Stimulated activated CD4-positive, alpha-beta T cell treated with anti-CD3 and anti-CD28 coated beads, Interleukin-15, amount 100 ng/mL, for 1 hour (primary cell): ENCODE measurements at places on chromosomes 3 and 15.

- no peak for DNase-seq
These were observed 274.5 kb downstream of the NEK10 start for GRCh38 chr3:27094721-27095120.

DNA sequence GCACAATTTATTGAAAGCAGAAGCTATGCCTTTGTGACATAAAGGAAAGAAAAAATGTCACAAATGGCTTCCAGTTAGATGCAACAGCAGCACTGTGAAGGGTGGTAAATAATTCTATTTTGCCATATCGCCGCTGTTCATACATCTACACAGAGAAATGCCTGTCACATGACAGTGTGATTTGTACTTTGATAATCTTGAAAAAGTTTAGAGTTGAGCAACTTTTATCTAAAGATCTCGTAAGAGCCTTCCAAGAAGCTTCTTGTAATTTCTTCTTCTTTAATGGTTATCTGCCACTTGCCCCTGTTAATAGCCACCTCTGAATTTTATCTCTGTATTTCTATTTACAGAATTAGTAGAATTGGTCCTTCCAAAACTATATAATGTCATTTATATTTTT lies 192.3 kb downstream of the ATP8B4 start:
- DNase-seq: no peak

DNA sequence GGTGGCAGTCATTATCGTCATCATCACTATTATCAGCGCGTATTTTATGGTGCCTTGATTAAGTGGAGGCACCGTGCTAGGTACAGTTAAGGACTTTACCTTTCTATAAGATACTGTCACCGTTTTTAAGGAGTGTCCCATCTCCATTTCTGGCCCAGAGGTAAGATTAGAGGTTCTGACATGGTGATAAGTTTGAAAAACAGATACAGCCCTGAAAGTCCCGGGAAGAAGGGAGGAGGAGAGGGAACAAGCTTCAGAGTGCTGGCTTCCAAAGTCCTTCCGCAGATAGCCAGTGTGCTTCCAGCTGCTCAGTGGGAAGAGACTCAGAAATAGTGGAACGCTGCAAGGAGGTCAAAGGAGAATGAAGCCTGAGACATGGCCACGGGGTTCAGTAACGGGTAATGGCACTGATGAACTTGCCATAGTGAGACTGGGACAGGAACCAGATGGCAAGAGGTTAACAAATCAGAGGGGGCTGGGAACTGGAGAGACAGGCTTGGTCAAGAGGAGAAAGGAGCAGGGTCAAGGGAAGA lies 9.1 kb upstream of the TM4SF4 start:
- no peak for DNase-seq

GRCh38 chr3:37745076-37745475 lies 116.6 kb upstream of the CTDSPL start:
- DNase-seq: no peak
